ENCODE measurements at places on chromosomes 6 and 20.
A peak's percentile ranks its signal among the peaks of the same experiment; 100 is the strongest.

GRCh38 chr6:51959744-51960383, 127.5 kb downstream of the PKHD1 start:
- DNase-seq = peak; percentile 80

GRCh38 chr6:41557335-41557734, 11.2 kb downstream of the FOXP4 start:
- no peak for DNase-seq

DNA sequence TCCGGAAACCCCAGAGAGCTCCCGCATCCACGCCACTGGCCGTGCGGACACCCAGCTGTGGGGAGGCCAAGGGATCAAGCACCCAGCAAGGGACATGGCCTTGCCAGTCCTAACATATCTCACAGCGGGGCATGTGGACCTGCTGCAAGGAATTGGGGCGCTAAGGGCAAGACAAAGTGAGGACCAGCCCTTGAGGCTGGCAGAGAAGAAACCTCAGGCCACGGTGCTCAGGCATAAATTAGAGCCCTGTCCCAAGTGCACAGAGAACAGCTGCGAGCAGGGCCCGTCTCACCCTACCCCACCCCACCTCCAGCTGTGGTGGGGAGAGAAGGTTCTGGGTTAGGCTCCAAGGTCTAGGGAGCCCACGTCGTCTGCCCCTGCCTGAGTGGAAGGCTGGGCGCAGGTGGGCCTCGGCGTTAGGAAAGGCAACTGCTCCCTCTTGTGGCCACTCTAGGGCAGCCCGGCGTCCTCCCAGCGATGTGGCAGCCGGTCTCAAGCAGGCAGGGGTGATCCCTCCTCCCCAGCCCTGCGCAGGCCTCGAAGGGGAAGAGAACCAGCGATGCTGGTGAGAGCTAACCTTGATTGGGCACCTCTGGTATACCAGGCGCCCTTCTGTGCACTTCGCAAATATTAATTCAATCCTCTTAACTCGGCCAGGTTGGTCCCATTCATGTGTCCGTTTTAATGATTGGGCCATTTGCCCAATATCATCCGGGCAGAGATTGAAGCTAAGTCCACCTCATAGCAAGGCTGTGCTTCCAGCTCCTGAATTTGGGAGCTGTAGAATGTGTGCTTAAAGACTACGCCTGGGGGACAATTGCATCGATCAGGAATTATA, 235.8 kb downstream of the NFATC2 start:
- DNase-seq = peak; percentile 77

DNA sequence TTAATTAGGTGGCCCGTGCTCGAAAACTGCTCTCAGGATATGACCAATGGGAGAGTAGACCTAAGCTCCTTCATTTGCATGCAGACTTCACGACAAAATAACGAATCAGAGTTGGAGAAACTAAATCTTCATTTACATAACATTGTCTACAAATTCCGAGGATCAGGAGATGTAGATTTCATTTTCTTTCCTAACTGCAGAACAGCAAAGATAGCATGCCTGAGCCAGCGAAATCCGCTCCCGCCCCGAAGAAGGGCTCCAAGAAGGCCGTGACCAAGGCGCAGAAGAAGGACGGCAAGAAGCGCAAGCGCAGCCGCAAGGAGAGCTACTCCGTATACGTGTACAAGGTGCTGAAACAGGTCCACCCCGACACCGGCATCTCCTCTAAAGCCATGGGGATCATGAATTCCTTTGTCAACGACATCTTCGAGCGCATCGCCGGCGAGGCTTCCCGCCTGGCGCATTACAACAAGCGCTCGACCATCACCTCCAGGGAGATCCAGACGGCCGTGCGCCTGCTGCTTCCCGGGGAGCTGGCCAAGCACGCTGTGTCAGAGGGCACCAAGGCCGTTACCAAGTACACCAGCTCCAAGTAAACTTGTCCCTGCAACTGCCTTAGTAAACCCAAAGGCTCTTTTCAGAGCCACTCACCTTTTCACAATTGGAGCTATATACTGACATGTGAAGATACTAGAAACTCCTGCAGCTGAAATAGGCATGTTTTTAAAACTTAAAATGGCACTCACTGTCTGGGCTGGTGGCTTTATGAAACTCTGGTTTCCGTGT, 96.5 kb downstream of the HFE start:
- DNase-seq = peak; percentile 93

DNA sequence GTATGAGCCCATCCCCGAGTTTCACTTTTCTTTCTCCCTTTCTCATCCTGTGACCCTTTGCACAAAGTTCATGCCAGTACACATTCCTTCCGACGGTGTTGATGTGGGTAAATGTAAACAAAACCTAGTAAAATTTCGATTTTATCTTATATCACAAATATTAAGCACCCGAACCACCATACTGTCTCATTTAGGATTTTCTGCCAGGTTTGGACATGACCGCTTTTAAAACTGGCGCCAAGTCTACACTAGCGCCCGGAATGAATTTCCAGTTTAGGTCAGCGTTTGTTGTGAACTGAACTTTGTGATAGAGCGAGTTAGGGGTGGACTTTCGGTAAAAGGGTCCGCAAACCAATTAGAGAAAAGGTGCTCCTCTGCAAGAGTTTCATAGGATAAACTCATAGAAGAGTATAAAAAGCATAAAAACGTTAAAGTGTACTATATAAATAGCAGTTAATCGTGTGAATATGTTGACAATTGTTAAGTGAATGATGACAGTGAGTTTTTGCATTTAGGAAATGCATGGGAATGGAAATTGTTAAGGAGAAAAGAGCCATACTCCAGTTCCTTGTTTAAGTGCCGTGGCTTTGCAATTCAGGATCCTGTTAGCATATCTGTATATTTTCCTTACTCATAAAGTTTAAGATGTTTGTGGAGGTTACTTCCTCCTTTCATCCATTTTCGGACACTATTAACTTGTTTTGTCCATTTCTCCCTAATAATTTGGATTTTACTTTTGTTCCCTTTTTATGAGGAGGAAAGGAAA, 937 bp downstream of the AKAP7 start:
- DNase-seq = peak; percentile 69

DNA sequence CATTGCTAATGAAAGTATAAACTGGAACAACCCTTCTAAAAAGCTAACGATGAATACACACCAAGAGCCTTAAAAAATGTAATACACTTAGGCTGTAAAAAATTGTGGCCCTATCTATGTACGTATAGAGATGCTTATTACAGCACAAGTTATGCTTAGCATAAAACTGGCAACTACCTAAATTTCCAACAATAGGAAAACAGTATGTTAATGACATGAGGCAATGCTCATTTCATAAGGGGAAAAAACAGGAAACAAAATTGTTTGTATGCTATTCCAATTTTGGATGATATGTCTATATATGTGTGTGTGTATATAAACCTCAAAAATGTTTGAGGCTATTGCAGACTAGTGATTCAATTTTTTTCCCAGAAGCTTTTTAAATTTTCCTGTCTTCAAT, 82.5 kb downstream of the DTNBP1 start:
- no peak for DNase-seq

GRCh38 chr6:154249499-154250298, 106.9 kb downstream of the IPCEF1 start:
- DNase-seq = no peak

DNA sequence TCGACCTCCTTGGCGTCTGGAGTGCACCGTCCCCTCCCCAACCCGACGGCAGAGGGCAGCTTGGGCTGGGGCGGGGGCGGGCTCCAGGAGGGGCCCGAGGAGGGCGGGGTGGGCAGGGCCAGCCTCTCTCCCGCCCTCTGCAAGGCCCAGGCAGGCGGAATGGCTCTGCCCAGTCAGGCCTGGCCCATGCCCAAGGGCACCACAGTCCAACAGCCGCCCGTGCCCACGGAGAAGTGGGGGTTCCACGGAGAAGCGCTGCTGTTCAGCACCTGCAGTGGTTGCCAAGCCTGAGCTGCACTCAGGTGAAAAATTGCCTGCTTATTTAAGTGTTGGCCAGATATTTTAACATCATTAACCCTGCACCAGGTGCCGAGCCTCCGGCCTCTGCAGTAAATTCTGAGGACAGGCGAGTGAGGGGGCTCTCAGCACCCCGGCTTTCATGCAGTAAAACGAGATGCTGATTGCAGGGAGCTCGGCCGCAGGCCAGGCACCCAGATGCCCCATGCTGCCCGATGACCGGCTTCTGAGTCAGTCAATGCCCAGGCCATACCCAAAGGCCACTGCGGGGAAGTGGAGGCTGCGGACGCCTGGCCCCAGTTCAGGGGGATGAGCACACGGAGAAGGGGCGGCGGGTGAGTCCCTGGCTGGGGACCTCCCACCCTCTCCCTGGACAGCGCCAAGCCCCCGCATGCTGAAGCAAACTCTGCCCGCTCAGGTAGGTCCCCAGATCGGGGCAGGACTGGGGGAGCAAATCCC, at the start of gene SRMS:
Gene SRMS (minus strand): TSS at position 25 of the 756 bp plus-strand sequence. CDS start 286 bp downstream, outside the sequence.
- no peak for DNase-seq

DNA sequence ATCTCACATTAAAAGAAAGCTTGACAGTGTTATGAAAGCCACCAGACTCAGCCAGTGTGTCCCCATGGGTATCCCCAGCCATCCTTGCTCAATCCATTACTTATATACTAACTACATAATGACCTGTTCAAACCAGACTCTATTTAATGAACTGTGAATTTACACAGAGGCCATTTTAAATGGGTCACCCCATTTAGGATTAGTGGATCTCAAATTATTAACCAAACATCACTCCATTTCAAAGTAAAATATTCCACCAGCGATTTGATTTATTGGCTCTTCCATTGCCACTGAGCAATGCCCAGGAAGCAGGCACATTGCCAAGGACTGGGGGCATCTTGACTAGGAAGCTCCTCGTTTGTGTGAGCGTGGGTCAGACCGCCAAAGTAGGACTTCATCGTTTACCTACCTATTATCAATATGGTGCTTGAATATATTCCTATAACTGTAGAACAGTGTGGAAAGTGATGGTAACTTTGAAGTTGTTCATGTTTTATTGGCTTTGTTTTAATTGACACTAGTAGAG, 15.5 kb upstream of the NPEPL1 start:
- DNase-seq = no peak

DNA sequence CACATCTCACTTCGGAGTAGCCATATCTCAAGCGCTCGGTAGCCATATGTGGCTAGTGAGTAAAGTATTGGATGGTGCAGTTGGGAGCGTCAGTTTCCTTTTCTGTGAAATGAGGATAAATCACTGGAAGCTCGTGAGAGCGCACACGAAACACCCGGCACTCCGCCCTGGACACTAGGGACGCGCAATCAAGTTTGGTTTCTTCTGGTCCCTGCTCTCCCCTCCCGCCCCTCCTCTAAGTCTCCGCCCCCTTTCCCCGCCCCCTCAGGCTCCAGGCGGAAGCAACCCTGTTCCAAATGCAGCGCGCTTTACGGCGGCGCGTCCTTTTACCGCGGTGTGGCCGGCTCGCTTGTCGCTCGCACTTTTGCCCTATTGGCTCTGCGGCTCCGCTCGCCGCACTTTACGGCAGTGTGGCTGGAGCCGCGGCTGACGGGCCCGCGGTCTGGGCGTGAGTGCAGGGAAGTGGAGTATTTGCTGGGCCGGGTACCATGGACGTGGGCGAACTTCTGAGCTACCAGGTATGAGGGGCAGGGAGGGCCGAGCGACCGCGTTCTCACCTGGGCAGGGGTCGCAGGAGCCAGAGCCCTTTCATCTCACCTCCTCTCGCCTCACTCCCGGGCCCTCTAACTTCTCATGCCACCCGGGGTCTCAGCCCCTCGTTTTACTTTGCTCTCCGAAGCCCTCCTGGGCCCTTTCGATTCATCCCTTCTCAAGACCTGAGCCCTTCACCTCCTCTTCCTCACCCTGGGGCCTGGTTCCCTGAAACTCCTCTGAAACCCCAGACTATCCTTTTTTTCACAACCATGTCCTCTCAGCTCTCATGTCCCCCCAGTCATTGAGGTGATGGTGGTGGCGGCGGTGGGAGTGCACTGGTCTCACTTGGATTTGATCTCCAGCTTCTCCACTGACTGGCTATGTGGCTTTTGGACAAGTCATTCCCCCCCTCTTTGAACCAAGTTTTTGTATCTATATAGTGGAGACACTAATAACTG, at the start of gene CTNNBL1:
Gene CTNNBL1 (plus strand): TSS at position 396 of the 992 bp plus-strand sequence. CDS start 93 bp downstream, at position 489.
- peak; percentile 98 for DNase-seq

DNA sequence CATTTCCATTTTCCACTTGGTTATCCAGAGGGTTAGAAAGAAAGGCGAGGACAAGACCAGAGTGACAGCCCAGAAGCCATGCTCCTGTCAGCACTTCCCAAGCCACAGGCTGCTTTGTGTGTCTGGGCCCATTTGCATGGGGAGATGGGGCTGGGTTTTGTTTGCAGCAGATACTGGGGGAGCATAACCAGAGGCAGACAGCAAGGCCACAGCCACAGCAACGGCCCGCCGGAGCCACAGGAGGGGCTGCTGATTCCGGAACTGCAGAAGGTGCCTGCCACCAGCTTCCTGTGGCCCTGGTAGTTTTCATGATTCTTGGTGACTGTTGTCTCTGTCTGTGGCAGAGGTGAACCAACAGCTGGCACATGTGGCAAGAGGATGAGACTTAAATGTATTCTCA, 106.6 kb downstream of the DLL1 start:
- no peak for DNase-seq

DNA sequence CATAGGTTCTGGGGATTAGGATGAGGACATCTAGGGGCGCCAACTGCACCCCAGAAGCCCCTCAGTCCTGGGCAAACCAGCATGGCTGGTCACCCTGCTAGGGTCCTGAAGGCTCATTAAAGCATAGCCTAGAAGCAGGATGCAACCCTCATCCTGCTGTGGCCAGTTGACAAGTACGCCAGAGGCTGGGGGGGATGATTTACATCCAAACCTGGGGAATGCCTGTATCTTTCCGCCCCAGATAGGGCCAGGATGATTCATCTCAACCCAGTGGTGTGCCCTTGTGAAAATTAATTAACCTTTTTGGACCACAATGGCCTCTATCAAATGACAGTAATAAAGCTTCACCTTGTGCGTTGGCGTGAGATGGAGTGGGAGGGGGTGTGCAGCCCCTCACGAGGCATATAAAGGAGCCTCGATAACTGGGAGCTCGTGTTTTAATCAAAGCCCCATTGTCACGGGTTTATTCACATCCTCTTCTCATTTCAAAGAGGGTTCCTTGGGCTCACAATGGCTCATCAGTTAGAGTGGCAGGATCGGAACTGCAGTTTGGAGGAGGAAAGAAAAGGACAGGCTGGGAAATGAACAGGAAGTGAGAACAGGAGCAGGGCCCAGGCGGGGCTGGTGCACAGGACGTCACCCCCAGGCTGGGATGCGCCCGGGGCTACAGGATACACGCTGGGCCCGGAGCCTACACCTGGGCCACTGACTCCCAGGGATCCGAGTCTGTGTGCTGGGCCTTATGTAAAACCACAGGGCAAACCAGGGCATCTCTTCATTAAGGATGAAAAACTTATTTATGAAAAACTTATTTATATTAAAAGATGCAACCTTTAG, 121.8 kb upstream of the PHACTR3 start:
- no peak for DNase-seq

DNA sequence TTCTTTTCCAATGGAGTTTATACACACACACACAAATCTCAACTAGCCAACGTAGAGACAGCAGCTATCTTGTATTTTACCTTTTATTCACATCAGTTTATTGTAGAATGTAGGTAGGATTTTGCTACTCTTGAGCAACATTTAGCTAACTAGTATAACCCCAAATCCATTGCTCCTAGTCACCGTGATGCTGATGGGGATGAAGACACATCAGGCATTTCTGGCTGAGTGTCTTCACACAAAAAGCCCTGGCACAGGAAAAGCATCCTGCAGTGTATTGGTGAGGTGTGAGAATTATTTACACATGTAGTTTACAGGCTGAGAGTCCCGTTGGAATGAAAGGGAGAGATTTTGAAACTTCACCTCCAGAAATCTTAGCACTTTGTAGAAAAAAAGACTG, 65.9 kb upstream of the FBXL4 start:
- DNase-seq = no peak

Measured in choroid plexus epithelial cell (primary cell).